Smooth muscle cell of the coronary artery (primary cell): ENCODE measurements at places on chromosomes 6 and 20. TPM values are rescaled to one million over a fixed set of nuclear protein-coding genes. Genes with fewer than 3 reads are reported as not detected.

Gene CTSZ
- total RNA-seq = 280 and 325 TPM in 2 replicates

Gene SCRT2
- total RNA-seq = not detected in 2 replicates

Gene KCNB1
- under 0.01 and 0.12 TPM in 2 replicates for total RNA-seq

Gene MCCD1
- not detected in 2 replicates for total RNA-seq
